Smooth muscle cell of bladder (primary cell): ENCODE measurements at places on chromosomes 5 and 9. TPM values are rescaled to one million over a fixed set of nuclear protein-coding genes. Genes with fewer than 3 reads are reported as not detected.

FBN2 gene
- total RNA-seq = 87.2 and 153 TPM in 2 replicates

MAML1 gene
- total RNA-seq = 3.3 and 4.3 TPM in 2 replicates

SPATA31C1 gene
- not detected in 2 replicates for total RNA-seq

SPATA6L gene
- total RNA-seq = 0.28 and 0.43 TPM in 2 replicates

GPR150 gene
- 0.28 TPM in 2 replicates for total RNA-seq

PCDHGA8 gene
- 3.0 and 3.3 TPM in 2 replicates for total RNA-seq

UBE2D2 gene
- 39.3 and 43.4 TPM in 2 replicates for total RNA-seq

PCDHB5 gene
- 0.57 and 1.4 TPM in 2 replicates for total RNA-seq

SPINK7 gene
- not detected in 2 replicates for total RNA-seq

MCTP1 gene
- 4.7 and 6.1 TPM in 2 replicates for total RNA-seq

PKD2L2 gene
- total RNA-seq = 0.18 TPM in 1 of 2 replicates, not detected in the other

OCLN gene
- total RNA-seq = 0.37 and 0.43 TPM in 2 replicates

STK32A gene
- total RNA-seq = 0.71 and 1.3 TPM in 2 replicates

LRRC19 gene
- total RNA-seq = not detected in 2 replicates

TYRP1 gene
- total RNA-seq = 1.7 and 2.1 TPM in 2 replicates

HEMGN gene
- total RNA-seq = not detected in 2 replicates

PTPN3 gene
- total RNA-seq = under 0.01 and 0.57 TPM in 2 replicates

RNF224 gene
- total RNA-seq = not detected in 2 replicates

PCDHB4 gene
- 0.09 and 0.14 TPM in 2 replicates for total RNA-seq

GGTA1 gene
- not detected in 2 replicates for total RNA-seq

PDCD1LG2 gene
- total RNA-seq = 2.6 and 3.2 TPM in 2 replicates

SPINK14 gene
- total RNA-seq = not detected in 2 replicates

STPG3 gene
- not detected in 2 replicates for total RNA-seq

LRRTM2 gene
- total RNA-seq = 0.18 and 0.57 TPM in 2 replicates

IL31RA gene
- total RNA-seq = 0.18 and 0.71 TPM in 2 replicates

ZNG1F gene
- total RNA-seq = 3.3 and 3.7 TPM in 2 replicates

TCOF1 gene
- total RNA-seq = 7.8 and 10.4 TPM in 2 replicates

PANK3 gene
- total RNA-seq = 29.2 and 34.0 TPM in 2 replicates

GARIN3 gene
- not detected in 2 replicates for total RNA-seq

TAS2R1 gene
- total RNA-seq = not detected in 2 replicates

TGFBR1 gene
- 142 and 172 TPM in 2 replicates for total RNA-seq

IGIP gene
- total RNA-seq = 6.5 and 11.0 TPM in 2 replicates

RAI14 gene
- total RNA-seq = 131 and 132 TPM in 2 replicates

CETN3 gene
- total RNA-seq = 8.5 and 17.1 TPM in 2 replicates

PCDHB9 gene
- total RNA-seq = 0.09 and 0.14 TPM in 2 replicates

SPAG8 gene
- 0.71 and 1.2 TPM in 2 replicates for total RNA-seq

KCNIP1 gene
- not detected in 2 replicates for total RNA-seq

NUTM2G gene
- total RNA-seq = not detected in 2 replicates

PCDHA7 gene
- 0.57 and 0.83 TPM in 2 replicates for total RNA-seq

NFIB gene
- total RNA-seq = 9.7 and 13.6 TPM in 2 replicates

ABCA1 gene
- total RNA-seq = 222 and 232 TPM in 2 replicates

RASEF gene
- 0.14 and 0.18 TPM in 2 replicates for total RNA-seq

ADRA1B gene
- 0.14 and 0.18 TPM in 2 replicates for total RNA-seq

TGFBI gene
- 1,832 and 2,186 TPM in 2 replicates for total RNA-seq

LRRC26 gene
- total RNA-seq = not detected in 2 replicates

NR4A3 gene
- 0.55 and 1.00 TPM in 2 replicates for total RNA-seq

EPB41L4B gene
- total RNA-seq = under 0.01 and 0.09 TPM in 2 replicates

SYK gene
- under 0.01 TPM in 2 replicates for total RNA-seq

SPTAN1 gene
- total RNA-seq = 321 and 365 TPM in 2 replicates

HIGD2A gene
- total RNA-seq = 28.2 and 32.3 TPM in 2 replicates

TAF9 gene
- 78.8 and 97.0 TPM in 2 replicates for total RNA-seq

NRARP gene
- 0.09 and 0.14 TPM in 2 replicates for total RNA-seq

CD180 gene
- 0.14 TPM in 1 of 2 replicates, not detected in the other for total RNA-seq

FAM120A gene
- 83.1 and 95.7 TPM in 2 replicates for total RNA-seq

PCDHGA6 gene
- total RNA-seq = 3.0 and 3.2 TPM in 2 replicates
